LoVo (cell line): ENCODE measurements at places on chromosomes 7 and 10.
A peak's percentile ranks its signal among the peaks of the same experiment; 100 is the strongest.

DNA sequence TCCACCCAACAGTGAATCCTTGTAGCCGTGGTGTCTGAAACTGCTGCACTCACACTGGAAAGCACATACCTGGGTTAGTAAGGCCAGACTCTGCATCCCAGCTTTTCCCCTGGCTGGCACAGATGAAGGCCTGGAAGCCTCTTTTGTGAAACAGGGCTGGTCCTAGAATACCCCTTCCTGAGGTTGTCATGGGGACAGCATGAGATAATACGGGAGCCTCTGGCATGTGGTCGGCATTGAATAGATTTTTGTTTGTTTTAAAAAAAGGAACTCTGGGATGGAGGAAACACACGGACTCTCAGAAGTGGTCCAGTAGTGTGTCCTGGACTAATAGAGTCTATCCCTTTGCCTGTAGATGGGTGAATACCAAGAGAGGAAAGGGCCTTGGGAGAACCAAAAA, 129.7 kb downstream of the TMEM178B start:
- no peak for DNase-seq

- DNase-seq = no peak
These were observed 177.3 kb downstream of the PHTF2 start for GRCh38 chr7:77975672-77976480.

DNA sequence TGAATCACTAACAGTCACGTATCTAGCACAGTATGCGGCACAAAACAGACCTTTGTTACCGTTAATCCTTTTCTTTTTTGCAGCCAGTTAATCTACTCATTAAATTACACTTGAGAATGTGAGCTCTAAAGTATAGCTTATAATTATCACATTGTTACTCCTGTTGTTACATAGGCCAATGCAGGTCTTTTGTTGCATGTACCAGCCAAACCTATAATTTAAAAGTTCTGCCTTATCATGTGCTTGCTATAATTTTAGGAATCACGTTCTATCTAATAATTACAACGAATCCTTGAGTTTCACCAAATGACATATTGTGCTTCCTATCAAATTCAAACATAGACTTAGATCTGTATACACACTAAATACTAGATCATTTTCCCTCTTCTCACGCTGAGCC, 245.1 kb downstream of the DGKI start:
- no peak for DNase-seq

DNA sequence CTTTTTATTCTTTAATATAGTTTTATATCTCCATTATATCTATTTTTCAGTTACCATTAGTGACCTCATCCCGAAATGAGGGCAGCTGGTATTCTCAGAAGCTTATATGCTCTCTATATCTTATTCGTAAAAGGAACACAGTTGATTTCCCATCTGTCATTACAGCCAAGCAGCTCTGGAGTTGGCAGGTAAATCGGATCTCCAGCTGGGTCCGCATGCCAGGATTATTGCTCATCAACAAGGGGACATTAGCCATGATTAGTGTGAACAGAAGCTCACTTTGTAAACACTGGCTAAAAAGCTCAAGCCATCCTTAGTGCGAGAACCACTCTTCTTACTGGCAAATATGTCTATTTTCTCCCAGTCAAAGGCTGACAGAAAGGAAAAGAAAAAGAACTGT, 180.3 kb downstream of the NPSR1 start:
- no peak for DNase-seq

- no peak for DNase-seq
These were observed 104.1 kb downstream of the ARHGAP22 start for GRCh38 chr10:48500771-48501170.

GRCh38 chr7:55438757-55439525, 73.8 kb downstream of the LANCL2 start:
- DNase-seq = no peak

DNA sequence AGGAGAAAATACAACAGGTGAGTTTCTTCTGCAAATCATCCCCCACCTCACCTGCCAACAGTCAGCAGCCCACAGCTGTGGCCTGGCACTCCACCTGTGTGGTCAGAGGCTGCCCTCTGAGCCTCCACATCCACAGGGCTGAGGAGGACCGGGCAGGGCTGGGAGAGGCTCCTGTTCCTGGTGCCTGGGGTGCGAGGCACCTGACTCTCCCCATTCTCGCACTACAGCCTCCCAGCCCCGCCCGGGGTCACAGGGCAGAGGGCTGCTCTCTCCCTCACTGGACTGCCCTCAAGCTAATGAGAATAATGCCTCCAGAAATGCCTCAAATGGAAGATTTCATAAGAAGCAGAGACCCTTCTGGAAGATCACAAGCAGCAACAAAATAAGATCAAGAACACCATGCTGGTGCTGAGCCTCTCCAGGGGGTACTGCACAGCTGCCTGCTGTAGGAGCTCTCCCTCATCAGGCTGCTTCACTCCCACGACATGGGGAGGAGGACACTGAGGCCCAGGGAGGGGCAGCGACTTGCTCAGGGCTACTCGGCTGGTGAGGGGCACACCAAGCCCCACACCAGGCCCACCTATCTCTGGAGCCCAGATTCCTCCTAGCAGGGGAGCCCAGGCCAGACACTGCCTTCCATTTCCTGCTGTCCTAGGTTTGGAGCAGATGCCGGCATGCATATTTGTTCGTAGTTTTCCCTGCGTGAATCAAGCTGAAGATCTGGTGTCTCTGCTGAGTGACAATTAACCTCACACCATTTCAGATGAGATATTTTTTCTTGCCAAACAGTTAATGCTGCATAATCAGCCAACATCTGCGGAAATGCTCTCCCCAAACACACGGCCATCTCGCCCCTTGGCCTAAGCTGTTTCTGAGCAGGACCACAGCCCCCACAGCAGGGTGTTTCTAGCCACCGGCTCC, 76.5 kb downstream of the FAM53B start:
- DNase-seq = no peak

DNA sequence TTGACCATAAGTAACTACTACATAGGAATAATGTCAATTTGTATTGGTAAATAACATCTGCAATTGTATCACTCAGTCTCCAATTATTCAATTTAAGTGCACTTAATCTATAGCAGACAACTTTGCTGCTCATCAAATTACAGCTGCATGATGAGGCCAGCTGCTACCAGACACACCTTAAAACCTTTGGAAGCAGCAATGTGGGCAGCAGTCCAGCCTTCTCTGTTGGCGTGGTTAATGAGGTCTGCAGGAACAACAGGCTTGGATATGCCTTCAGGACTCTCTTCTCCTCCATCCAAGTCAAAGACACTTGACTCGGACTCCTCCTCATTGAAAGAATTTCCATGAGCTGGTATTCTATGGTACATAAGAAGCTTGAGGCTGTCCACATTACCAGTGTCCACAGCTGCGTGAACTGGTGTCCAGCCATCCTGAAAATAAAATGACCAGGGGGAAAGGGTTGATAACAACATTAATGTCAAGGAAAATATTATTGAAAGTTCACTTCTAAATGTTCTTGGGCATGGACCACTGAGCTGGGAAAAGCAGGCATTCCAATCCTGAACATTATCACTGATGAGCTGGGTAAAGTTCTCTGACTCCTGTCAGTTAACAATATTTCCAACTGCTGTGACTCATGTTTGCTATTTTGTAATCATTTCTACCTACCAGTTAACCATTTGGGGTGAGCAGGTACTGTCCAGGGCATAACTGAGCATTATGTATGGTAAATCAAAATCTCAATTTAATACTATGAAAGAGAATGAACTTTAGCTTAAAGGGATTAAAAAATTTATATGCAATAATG, 95.7 kb downstream of the CTTNBP2 start:
- DNase-seq = no peak

GRCh38 chr7:91114232-91114631, 150.0 kb upstream of the FZD1 start:
- DNase-seq = no peak

GRCh38 chr10:117647306-117647705, 104.8 kb downstream of the EMX2 start:
- no peak for DNase-seq

GRCh38 chr10:114917927-114918672, 19.9 kb upstream of the TRUB1 start:
- DNase-seq = peak; percentile 38

GRCh38 chr10:121595351-121595805, 2.9 kb downstream of the FGFR2 start:
- DNase-seq = no peak

DNA sequence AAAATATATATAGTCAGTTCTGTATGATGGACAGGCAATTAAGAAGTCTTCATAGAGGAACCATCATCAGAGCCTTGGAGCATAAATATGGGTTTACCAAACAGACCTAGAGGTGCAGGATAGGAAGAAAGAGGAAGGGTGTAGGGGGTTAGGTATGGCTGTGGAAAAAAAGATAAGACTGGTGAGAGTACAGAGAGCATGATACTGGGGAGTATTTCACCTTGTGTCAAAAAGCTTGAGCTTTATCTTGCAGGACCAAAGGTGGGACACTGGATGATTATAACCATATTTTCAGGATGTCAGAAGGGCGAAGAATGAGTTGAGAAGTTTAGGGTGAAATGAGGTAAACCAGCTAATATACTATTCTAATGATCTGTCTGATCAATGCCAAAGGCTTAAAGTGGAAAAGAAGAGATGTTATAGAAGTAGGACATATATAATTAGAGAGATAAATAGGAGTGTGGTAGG, 54.6 kb downstream of the MRPL32 start:
- no peak for DNase-seq

- no peak for DNase-seq
These were observed 17.0 kb upstream of the MMP21 start for GRCh38 chr10:125792342-125793300.

- no peak for DNase-seq
These were observed 65.4 kb upstream of the STEAP1B start for GRCh38 chr7:22565315-22565811.

DNA sequence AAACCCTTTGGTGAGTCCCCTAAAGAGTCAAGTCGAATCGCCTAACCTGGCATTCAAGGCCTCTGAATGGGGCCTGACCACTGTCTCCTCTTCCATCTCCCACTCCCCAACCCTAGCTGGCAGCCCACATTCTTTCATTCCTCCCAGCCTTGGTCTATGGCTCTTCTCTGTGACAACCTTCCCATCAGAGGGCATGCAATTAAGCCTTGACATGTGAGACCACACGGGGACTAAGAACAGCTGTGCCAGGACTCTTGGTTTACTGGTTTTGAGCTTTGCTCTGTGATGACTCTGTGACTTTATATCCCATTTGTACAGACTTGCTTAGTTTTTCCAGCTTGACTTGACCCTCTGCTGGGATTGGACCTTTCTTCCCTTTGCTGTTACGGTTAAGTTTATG, 116.6 kb downstream of the BUB3 start:
- no peak for DNase-seq

- DNase-seq = no peak
These were observed 58.9 kb downstream of the KCNMA1 start for GRCh38 chr10:77578583-77579227.

DNA sequence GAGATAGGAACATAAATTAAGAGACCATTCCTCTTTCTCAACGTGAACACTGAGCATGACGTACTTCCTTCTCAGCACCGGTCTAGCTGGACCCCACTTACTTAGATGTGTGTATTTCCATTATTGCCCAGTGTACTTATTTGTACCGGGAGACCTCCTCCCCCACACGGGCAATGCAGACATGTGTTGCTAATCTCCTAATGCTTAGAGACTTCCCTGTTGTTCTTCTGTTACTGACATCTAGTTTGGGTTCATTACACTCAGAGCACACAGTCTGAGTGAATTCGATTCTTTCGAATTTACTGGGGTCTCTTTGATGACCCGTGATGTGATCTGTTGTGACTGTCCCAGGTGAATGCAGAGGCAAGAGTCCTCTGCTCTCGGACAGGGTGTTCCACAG, 260.0 kb downstream of the MAD1L1 start:
- no peak for DNase-seq

DNA sequence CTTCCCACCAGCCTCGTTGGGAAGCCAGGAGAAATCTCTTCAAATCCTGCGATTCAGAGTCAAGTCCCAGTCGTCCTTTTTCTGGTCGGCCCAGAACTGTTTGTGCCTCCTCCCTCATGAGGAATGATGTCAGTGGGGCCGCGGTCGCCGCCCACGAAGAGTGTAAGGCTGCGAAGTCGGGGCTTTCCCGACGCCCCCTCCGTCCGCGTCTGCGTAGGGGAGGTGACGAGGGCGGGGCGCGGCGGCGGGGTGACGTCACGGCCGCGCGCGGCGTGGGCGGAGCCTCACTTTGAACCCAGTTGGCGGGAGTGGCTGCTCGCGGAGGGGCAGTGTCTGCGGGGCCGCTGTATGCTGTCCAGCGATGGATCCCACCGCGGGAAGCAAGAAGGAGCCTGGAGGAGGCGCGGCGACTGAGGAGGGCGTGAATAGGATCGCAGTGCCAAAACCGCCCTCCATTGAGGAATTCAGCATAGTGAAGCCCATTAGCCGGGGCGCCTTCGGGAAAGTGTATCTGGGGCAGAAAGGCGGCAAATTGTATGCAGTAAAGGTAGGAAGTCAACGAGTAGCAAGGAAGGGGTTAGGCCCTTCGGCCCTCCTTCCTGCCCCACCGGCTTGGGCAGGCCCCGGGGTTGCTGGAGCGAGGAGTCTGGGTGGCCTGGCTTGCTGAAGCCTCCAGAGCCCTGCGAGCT, at the start of gene MASTL:
TSS of gene MASTL (plus strand) at position 287 of the 689 bp plus-strand sequence. CDS start at position 362, 75 bp downstream.
- peak; percentile 88 for DNase-seq

- DNase-seq = peak; percentile 78
These were observed 62.3 kb upstream of the LBX1 start for GRCh38 chr10:101291331-101292193.

- DNase-seq = peak; percentile 78
These were observed at the start of gene REEP3 for GRCh38 chr10:63520500-63521415. REEP3 (plus strand) TSS chr10:63521401; CDS start chr10:63521546, 145 bp downstream.

- DNase-seq = peak; percentile 66
These were observed 2.1 kb downstream of the GIGYF1 start for GRCh38 chr7:100691676-100692577.

GRCh38 chr7:155166108-155166507, 96.0 kb downstream of the HTR5A start:
- DNase-seq = no peak

- no peak for DNase-seq
These were observed 805.7 kb upstream of the GHITM start for GRCh38 chr10:83333566-83333965.

DNA sequence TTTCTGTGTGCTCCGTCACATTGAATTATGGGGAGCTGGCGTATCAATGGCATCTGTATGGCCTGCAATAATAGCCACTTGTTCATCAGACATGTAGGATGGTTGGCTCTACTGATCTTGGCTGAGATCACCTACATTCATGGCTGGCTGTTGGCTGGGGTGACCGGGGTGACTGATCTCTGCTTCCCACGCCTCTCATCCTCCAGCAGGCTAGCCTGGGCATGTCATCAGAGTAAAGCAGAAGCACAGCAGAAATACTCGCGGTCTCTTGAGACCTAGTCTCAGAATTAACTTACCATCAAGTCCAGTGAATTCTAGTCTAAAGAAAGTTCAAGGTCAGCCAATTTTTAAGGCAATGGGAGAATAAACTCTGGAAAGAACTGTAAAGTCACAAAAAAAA, 257.7 kb upstream of the GLI3 start:
- no peak for DNase-seq

GRCh38 chr10:102230264-102230860, 4.3 kb downstream of the ELOVL3 start:
- peak; percentile 45 for DNase-seq

DNA sequence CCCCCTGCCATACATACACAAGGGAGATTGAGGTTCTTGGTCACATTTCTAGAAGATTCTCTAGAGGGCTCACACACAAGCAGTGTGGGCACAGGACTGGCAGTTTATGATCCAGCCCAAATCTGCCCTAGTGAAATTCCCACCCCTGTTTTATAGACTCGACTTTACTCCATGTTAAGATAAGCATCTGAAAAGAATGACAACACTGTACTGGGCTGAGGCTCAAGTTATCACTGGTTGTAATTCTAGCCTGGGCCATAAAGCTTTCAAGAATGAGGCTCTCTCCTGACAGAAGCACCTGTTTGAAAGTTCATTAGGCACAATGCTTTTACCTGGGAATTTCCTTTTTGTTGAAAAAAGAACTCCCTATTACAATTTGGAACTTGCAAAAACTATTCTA, 195.6 kb upstream of the GLI3 start:
- DNase-seq = peak; percentile 5
